ENCODE measurements at places on chromosomes 6 and 20.

DNA sequence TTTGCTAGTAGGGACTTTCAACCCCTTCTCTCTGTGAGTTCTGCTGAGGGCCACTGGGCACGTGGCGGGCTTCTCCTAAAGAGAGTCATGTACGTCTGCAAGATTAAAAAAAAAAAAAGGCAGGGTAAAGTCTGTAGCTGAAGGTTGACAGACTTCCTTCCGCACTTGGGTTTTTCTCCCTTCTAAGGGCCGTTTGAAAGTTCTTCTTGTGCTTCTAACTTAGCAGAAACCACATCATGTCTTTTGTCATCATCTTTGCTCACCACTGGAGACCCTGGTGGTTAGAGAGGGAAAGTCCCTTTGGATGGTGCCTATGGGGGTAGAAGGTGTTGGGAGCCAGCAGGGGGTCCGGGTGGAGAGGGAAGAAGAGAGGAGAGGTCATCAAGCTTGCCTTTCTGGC lies 31.4 kb downstream of the PRDM1 start:
- DNase-seq, result no peak

- DNase-seq, result no peak
Observed at GRCh38 chr6:54916858-54917257, 70.3 kb downstream of the FAM83B start.

- DNase-seq, result no peak
Observed at GRCh38 chr20:3685341-3685740, 3.5 kb upstream of the ADAM33 start.

DNA sequence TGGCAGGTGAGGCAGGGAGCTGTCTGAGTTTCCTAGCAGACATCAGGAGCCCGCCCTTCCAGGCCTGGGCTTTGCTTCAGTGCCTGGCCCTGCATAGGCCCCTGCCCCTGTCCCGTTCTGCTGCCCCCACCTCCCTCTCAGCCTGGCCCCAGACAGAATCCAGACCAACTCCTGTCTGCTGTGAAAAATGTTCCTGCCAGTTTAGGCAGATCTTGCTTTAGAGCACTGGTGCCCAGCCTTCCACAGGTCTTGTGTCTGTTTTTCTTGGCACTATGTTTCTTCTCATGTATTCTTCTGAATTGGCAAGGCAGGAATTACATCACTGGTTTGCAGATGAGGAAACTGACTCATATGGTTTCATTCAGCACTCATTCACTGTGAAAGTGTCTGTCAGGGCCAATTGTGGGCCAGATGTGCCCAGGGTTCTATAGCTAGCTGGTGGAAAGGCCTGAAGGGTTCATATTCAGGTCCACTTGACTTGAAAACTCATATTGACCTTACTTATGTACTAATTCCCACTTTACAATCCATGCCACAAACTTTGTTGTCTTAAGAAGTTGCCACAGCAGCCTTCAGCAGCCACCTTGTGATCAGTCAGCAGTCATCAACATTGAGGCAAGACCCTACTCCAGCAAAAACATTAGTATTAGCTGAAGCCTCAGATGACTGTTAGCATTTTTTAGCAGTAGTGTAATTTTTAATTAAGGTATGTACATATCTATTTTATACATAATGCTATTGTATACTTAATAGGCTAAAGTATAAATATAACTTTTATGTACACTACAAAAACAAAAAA lies 40.5 kb downstream of the HLA-F start:
- DNase-seq, result no peak

GRCh38 chr6:98831057-98831958 lies 3.1 kb upstream of the POU3F2 start:
- no peak for DNase-seq

DNA sequence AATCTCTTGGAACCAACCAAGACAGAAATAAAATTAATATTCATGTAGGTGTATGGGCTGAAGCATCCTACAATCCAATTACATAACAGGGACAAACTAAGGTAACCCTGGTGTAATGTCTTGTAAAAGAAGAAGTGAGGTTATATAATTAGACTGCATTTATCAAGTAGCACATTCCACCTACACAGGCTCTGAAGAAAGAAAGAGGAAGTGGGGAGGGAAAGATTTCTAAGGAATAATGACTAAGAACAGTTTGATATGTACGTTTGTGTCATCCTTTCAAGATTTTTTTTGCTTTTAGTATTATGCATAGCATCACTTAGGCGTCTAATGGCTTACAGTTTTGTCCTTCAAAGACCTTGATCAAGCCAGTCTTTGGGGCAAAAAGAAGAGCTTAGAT lies 139.7 kb downstream of the PLCB1 start:
- no peak for DNase-seq

DNA sequence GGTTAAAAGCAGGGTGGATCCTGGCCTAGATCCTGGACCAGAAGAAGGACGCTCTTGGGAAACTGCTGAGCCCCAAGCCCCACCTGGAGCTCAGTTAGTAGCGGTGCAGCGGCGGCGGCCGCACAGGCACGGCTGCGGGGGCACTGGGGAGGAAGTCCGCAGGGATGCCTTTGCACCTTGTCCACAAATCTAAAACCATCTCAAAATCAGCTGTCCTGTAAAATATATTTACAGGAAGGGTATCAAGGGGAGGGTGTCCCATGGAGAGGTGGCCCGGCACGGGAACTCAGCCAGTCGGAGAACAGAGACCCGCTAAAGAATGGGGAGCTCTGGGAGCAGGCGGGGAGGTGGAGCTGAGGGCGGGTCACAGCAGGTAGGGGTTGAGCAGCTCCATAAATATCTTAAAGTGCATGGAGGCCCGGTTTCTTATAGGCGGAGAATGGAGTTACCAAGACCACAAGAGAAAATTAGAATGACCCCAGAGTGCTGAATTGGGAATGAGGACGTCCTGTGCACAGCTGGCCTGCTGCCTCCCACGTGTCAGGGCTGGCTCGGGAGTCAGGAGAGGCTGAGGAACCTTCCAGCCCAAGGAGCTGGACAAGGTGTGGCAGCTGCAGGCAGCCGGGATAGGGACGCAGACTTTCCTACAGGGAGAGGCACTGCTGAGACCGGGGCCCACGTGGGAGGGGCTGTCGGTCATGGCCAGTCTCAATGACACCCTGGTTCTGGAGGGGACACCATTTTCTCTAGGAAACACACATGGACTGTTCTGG lies 8.0 kb downstream of the MTG2 start:
- no peak for DNase-seq
